ENCODE measurements at places on chromosomes 11 and 22. TPM values are rescaled to one million over a fixed set of nuclear protein-coding genes. Genes with fewer than 3 reads are reported as not detected.
A peak's percentile ranks its signal among the peaks of the same experiment; 100 is the strongest.

GRCh38 chr11:126956635-126957034 is 43.9 kb downstream of the KIRREL3 start:
- no peaks in the 10 kb centered on the region for H3K36me3 ChIP-seq
- H3K4me1 ChIP-seq: no peaks in the 10 kb centered on the region
- no peak overlapping the region for H3K27ac ChIP-seq
- H3K27me3 ChIP-seq: no peaks in the 10 kb centered on the region
- DNase-seq: no peak

GRCh38 chr22:25890651-25891050 is 148.7 kb downstream of the MYO18B start:
- H3K36me3 ChIP-seq: no peaks in the 10 kb centered on the region
- H3K4me1 ChIP-seq: no peaks in the 10 kb centered on the region
- no peak overlapping the region for H3K27ac ChIP-seq
- H3K4me3 ChIP-seq: no peak overlapping the region
- DNase-seq: no peak

DNA sequence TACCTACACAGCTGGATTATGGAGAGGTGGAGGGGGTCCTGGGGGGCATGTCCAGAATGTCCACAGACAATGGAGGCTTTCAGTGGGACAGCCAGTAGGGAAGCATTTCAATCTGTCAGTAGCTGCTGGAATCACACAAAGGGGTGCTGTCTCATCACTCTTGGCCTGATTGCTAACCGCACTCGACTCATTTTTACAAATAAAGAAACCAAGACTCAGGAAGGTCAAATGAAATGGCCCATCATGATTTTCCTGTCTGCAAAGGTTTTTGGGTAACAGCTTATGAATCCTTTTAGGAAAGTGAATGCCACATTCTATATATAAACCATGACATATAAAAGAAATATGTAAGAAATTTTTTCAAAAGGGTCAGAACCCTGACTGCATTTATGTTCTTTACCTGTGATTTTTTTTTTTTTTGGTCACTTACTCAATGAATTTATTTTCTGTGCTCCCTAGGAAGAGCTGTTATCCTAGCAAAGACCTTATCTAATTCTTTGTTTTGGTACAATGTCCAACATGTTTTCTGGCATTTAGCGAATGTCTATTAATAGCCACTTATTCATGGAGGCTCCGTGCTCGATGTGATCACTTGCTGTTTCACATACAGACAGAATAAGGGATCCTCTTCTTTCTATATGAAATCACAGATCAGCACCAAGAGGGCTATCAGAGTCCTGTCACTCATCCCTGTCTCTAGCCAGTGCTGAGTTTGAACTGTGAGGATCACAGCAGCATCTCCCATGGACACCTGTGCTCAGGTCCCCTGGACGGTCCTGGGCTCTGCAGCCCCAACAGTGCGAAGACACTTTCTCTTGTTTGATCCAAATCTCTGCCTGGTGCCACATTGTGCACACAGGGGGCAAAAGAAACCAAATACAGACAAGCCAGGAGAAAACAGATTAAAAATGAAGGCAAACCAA is 979.7 kb downstream of the NTM start:
- H3K36me3 ChIP-seq: no peaks in the 10 kb centered on the region
- H3K4me1 ChIP-seq: peaks cover 24% of the 10 kb centered on the region
- DNase-seq: peak; percentile 65
- no peak overlapping the region for H3K27ac ChIP-seq
- H3K27me3 ChIP-seq: peaks cover 5% of the 10 kb centered on the region
- no peak overlapping the region for H3K4me3 ChIP-seq

POLDIP3 gene
- 60.3 TPM for total RNA-seq
